CD4-positive, alpha-beta T cell treated with Interleukin-6 at 100 ng/mL for 8 hours (primary cell): ENCODE measurements at places on chromosomes 1 and 21.
A peak's percentile ranks its signal among the peaks of the same experiment; 100 is the strongest.

DNA sequence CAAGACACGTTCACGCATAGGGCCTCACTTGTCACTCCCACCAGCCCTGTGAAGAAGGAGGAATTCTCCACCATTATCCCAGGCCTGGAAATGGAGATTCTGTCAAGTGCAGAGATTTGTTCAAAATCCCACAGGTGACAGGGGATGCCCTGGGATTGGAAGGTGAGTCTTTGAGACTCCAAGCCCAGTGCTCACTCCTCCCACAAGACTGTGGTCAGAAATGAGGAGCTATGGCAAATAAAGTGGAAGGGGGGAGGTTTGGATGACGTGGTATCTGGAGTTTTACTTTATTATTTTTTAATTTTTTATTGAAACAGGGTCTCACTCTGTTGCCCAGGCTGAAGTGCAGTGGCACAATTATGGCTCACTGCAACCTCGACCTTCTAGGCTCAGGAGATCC, 12.8 kb upstream of the FOXO6 start:
- DNase-seq, result no peak

- no peak for DNase-seq
These were observed 163.6 kb upstream of the ARHGEF16 start for GRCh38 chr1:3290915-3291314.

DNA sequence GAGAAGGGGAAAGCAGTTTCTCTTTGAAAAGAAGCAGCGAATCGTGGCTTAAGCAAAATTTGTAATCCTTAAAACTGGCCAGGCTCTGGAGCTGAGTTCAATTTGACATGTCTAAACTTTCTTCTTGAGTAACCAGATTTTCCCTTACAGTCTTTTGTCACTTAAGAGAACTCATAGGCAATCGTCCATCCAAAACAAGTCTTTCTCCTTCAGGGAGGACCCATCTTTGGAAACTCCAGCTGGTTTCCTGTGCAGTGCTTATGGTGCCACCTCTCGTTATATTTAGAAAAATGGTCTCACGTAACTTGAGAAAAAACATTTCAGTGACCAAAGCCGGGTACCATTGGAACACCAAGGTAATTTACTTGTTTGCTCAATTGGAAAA, 1.8 kb upstream of the PTTG1IP start:
- peak; percentile 40 for DNase-seq

- DNase-seq, result no peak
These were observed 632 bp upstream of the FALEC start for GRCh38 chr1:150514913-150515327.

GRCh38 chr1:26003262-26003661, 5.4 kb upstream of the PAFAH2 start:
- no peak for DNase-seq

DNA sequence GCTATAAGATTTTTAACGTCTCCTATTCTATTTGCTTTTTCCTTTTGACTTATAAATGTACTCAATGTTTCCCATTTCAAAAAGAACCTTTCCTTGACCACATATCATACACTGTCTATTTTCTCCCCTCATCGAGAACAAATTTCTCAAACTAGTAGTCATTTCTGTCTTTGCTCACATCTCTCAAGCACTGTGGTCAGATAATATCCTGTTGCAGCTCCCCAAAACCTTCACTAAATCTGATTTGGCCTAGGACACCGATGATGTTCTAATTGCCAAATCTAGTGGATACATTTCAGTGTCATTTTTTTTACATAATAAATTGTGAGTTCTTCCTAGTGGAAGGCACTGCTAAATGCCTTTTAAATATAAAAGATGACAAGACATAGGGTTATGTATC, 19.4 kb downstream of the CXADR start:
- DNase-seq, result no peak

DNA sequence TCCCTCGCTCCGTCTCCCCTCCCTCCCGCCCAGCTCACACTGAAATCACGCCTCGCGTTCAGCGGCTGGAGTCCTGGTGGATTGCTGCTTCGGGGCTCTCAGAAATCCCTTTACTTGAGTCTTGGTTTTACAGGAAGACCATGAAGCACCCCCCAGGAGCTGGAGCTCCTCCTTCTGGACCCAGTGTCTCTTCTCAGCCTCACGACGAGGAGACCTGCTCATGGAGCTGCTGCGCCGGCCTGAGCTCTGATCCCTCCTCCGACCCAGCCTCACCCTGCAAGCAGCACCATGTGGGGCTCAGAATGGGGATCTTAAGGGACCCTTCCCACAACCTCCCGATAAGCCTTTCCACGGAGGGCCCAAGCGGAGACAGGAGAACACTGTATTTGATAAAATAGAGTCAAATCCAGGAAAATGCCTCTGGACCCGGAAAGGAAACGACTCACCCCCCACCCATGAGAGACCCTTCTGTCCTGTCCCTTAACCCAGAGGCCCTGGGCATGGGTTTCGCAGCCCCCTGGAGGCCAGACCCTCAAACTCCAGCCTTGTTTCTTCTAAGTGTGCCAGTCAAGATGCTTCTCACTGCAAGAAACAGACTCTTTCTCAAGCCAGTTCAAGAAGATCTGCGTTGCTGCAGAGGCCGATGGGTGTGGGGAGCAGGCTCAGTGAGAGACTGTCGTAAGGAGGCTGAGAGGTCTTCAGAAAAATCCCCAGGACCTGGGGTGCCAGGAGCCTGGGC, 26.1 kb downstream of the PDE9A start:
- DNase-seq, result no peak

- no peak for DNase-seq
These were observed 9.9 kb downstream of the PRKCZ start for GRCh38 chr1:2060072-2060471.

GRCh38 chr1:36710951-36711350, 228.2 kb upstream of the CSF3R start:
- no peak for DNase-seq

GRCh38 chr1:179803918-179804317, 60.8 kb downstream of the FAM163A start:
- no peak for DNase-seq

DNA sequence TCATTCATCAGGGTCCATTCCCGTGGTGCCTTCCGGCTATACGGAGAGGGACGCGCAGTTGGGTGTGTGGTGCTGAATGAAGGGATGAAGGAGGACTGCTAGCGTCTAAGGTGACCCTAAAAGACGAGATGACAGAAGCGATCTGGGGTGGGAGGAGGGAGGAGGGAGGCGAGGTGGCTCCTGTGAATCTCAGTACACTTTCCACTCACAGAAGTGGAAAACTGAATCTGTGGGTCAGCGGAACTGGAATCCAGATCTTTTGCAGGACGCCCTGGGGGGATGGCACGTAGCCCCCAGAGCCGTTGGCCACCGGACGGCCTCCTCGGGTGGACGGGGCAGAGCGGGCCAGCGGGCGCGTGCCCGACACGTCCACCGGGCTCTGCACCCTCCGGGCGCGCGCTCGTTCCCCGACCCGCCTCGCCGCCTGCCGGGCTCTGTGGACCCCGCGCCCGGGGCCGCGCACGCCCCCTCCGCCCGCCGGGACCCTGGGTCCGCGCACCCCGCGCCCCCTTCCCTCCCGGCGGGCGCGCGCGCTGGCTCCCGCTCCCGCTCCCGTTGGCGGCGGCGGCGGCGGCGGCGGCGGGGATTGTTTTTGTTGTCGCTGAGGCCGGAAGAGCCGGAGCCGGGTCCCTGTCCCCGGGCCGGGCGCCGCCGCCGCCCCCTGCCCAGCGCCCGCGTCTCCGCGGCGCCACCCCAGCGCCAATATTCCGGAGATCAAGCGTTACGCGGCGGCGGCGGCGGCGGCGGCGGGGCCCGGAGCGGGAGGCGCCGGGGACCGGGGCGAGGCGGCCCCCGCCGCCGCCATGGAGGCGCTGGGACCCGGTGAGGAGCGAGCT, at the start of gene AGO4:
TSS of gene AGO4 (plus strand) at position 403 of the 836 bp plus-strand sequence. CDS start at position 804, 401 bp downstream.
- DNase-seq, result no peak

DNA sequence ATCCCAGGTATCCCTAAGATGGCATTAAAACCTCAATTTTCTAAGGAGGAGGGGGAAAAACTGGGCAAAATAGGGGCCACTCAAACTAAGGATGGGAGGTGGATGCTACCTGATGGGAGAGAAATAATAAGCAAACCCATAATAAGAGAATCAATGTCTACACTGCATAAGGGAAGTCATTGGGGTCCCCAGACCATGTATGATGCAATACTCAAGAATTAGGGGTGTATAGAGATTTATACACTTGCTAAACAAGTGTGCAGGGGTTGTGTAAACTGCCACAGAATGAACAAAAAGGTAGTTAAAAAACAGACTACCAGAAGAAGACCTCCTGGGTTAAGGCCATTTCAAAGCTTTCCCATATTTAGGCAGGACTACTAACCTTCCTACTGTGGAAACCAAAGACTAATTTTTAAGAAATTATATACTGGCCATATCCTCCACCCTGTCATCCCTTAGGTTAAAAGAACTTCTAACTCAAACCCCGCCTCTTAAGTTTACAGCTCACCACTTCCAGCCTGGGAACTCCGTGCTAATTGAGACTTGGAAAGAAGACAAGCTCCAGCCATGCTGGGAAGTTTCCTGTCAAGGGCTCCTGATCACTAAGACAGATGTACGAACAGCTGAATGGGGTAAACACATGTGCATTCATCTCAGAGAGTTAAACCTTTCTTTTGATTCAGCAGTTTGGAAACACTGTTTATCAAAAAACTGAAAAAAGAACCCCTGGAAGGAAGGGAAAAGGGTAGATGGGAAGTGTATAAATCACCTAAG, 64.4 kb upstream of the TLR5 start:
- DNase-seq, result no peak

DNA sequence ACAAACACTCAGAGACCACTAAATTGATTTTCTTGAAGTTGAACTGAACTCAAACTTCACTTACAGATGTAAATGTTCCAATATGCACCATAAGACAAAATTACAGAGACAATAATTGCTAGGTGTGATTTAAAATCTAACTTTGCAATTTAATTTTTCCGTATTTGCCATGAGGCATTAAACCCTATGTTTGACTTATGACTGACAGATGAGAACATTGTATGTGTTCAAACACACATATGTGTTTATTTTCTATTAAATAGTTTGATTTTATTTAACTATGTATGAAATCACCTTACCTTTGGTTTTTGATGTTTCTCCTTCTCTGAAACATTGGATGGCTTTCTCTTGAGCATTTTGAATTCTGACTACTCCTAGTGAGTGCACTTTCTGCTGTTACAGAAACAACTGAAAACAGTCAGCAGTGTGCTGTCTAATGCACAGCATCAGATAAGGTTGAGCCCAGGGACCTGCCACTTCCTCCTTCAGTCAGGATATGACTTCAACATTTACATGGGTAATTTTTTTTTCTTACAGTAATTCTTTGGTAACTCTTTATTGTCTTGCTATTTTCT, at the start of gene SAMSN1:
TSS of gene SAMSN1 (minus strand) at position 410 of the 575 bp plus-strand sequence. CDS start at position 356, 54 bp downstream.
- peak; percentile 86 for DNase-seq

DNA sequence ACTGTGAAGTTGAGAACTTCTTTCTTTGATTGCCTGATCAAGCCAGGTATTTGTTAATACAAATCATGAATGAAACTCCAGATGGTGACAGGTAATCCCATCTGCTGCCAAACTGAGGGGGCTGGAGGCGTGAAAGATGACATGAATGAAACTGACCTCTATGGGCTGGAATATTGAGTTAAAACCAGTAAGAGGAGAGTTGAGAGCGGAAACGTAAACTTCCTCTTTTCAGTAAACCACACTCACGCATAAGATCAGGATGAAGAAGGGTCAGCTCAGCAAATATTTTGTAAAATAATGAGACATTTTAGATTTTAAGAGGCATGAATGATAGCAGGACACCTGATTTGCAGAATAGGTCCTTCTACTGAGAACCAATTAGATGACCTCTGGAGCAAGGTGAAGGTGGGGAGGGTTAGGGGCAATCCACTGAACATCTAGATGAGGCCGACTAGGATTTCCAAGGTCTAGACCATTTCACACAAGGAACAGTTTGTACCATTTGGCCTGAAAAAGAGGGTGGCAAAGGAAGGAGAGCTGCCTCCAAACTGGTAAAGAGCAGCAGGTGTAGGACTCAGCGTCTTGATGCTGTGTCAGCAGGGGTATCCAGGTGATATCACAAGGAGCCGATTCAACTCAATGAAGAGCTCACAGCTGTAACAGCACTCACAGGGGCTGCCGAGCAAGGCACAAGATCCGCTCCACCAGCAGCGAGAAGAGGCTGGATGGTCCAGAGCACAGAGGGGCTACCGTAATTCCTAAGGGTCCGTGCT, 132.6 kb downstream of the NTPCR start:
- DNase-seq, result no peak

GRCh38 chr1:67118191-67118590, 16.6 kb downstream of the C1orf141 start:
- DNase-seq, result no peak

DNA sequence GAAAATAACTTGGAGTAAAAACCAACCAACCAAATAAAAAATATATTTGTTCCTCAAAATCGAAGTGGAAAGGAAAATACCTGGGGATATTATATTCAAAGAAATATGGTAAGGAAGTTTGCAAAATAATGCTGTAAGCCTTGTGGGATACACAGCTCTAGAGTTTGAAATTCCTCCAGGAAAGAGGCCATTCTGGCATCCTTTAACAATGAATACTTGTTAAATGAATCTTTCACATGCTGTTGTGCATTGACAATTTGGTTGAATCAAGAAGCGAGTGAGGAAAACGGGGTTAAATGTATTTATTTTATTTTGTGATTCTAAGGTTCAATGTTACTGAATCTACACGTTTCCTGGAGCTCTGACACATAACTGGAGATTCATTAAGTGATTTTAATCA, 30.5 kb upstream of the NTNG1 start:
- no peak for DNase-seq

GRCh38 chr1:179883745-179884138, 1.7 kb downstream of the TOR1AIP1 start:
- peak; percentile 52 for DNase-seq

GRCh38 chr1:204128964-204129896, 22.6 kb downstream of the ETNK2 start:
- DNase-seq, result peak; percentile 59

- no peak for DNase-seq
These were observed 4.2 kb upstream of the RAP1GAP start for GRCh38 chr1:21673277-21673780.

GRCh38 chr1:181139631-181140061, 51.1 kb downstream of the IER5 start:
- no peak for DNase-seq

DNA sequence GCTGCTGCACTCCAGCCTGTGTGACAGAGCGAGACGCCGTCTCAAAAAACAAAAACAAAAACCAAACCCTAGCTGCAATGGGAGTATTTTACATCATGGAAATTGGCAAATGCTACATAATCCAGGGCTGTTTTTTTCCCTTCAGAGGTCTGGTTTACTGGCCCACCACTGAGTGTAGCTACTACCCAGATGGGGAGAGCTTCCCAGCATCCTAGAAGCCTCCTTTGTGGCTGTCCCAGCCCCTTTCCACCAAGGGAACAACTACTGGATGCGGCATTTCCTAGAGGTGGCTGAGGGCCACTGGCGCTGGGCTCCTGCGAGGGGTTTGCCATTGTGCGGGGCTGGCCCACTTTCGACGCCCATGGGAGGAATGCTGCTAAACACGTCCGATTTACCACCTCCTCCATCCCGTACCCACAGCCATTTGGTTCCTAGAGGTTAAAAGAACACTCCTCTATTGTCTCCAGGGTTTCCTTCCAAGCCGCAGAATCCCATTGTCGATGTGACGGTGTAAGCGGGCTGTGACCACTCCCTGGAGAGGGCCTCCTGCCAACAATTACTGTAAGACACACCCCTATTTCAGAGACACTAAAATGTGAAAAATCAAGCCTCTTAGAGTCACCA, 55.4 kb downstream of the RUNX3 start:
- no peak for DNase-seq

GRCh38 chr21:15468368-15468767, 261.4 kb upstream of the USP25 start:
- no peak for DNase-seq

- DNase-seq, result no peak
These were observed 31.9 kb downstream of the SLC1A7 start for GRCh38 chr1:53110370-53111072.

GRCh38 chr1:81407000-81407821, 393.5 kb upstream of the ADGRL2 start:
- no peak for DNase-seq

- no peak for DNase-seq
These were observed 205.8 kb upstream of the LYPLAL1 start for GRCh38 chr1:218967836-218968235.
